NCI-H524 (cell line): ENCODE measurements at places on chromosomes 11 and 22.

DNA sequence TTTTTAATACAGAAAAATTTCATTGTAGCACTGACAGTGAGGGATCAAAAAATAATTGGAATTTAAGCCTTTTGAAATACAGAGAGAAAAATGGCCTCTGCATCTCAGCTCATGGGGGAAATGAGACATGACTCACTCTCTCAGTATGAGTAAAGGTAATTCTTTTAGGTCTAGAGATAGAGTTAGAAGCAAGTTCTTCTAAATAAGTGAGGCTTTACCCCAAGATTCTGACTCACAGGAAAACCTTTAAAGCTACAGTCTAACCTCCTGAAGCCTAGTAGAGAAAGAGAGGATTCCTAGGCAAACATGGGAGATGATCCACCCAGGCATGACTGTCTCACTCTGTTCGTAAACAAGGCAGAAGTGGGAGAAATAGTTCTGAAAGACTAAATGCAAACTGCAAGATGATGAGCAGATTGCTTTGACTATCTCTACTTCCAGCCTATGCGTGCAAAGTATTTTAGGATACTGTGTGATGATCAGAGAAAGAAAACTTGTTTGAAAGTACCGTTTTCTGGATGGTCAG is 1003.3 kb upstream of the CCDC90B start:
- DNase-seq: no peak

DNA sequence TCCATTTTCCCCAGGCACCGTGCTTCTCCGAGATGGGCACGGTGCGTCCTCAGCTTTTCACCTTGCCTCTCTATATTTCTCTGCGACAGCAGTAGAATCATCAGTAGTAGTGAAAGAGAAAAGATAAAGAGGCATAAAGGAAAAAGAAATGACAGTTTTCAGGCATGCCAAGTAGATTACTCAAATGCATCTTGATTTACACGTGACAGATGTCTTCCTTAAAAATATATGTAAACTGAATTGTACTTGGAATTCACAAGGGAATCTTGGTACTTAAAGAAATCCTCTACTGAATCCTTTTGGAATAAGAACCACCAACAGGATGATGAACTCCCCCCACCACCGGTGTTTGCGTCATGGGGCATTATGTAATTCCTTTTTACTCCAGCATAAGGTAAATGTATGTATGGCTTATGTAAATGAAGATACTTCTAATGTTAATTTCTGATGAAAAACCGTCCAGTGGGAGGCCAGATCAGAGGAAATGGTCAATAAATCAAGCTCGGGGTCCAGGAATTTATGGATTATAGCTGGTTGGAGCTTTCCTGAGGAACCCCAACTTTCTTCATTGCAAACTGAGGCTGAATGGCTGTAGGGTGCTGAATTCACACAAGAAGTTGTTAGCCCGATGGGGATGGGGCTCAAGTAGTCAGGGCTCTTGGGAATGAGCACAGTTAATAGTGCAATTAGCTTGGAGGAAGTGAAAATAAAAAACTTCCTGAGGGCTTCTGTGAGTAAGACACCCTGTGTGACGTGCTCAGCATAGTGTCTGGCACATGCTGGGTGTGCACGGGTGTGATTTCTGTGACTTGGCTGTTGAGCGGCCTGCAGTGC is 630.4 kb downstream of the OPCML start:
- DNase-seq: no peak

- no peak for DNase-seq
These were observed 140.6 kb downstream of the AASDHPPT start for GRCh38 chr11:106218106-106218505.

- DNase-seq: no peak
These were observed 22.3 kb downstream of the ARHGAP1 start for GRCh38 chr11:46677991-46678740.

- DNase-seq: no peak
These were observed 585 bp downstream of the CYB5R3 start for GRCh38 chr22:42648368-42649245.
